Frontal cortex (tissue), 4 donors: ENCODE measurements at places on chromosomes 6 and 20. TPM values are rescaled to one million over a fixed set of nuclear protein-coding genes. Genes with fewer than 3 reads are reported as not detected.

DNA sequence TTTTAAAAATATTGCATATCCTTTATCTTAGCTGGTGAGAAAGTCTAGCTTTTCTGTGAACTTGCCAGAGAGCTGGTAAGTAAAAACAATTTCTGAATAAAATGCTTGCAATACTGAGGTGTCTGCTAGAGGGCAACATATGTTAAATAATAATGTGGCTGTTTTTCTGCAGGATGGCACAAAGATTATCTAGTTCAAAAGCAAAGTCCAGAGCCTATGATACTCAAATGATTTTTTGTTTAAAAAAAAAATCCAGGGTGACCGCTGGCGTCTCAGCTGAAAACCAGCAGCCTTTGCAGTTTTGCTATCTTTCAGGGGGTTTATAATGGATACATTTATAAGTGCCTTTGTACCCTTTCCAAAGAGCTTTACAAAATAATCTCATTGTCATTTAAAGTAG lies 194.9 kb downstream of the PHACTR1 start:
- DNase-seq: peak; percentile 21

DNA sequence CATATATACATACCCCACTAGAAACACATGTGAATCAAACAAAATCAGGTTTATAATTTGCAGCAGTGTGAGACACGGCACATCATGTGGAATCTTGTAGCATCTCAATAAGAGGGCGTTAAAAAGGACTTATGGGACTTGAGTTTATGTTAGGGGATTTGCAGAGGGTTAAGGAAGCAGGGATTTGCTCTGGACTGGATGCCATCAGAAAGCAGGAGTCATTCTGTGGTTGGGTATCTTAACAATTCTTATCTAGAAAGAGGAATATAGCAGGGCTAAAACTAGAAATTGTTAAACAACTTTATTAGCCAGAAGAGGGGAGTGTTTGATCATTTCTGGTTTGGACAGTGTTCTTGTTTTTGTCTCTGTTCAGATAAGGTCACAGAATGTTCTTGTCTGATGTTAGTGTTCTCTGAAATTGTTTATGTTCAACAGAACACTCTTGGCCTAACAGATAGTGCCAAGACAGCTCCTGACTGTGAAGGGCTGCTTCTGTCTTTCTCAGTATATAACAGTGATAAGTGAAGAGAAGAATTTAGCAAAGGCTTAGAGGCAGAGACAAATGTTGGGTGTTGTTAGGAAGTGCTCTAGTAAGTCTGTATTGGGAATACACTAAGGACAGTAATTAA lies 39.2 kb downstream of the LIN28B start:
- peak; percentile 7 for DNase-seq

DNA sequence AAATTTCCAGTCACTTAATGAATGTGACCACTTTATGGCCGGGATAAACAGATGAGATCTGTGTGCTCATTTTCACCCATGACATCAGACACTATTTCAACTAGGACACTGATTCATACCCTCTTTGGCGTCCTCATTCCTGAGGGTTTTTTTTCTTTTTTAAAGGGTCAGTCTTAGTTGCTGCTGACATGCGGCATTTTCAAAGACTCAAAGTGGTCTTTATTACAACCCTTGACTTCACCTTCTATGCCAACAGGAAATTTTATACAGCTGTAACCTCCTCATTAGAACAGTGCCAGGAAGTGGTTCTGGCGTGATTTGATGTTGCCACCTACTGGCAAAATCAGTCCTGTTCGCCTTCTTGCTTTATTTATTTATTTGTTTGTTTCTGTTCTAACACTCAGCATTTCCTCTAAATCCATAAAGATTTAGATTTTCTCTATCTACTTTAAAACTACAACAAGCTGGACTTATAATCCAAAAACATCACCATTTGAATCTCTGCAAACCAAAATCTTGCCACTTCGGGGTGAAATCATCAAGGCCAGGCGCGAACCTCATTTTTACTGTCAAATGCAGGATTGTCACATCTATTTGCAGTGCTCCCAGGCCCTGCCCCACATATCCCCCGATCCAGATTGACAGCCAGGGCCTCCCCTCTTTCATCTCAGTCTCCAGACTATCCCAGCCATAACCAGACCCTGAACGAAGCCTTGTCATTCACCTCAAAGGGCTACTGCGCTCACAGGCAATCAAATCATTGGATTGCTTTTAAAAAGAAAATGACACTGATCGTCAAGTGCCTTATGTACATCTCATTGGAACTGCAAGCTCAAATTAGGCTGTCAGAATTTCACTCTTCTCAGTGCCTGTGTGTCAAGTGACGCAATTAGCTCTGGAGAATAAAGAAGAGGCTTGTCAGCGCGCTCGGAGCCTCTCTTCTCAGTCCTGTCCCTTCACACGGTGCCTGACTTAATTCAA lies 77.5 kb downstream of the C6orf118 start:
- peak; percentile 10 for DNase-seq

DNA sequence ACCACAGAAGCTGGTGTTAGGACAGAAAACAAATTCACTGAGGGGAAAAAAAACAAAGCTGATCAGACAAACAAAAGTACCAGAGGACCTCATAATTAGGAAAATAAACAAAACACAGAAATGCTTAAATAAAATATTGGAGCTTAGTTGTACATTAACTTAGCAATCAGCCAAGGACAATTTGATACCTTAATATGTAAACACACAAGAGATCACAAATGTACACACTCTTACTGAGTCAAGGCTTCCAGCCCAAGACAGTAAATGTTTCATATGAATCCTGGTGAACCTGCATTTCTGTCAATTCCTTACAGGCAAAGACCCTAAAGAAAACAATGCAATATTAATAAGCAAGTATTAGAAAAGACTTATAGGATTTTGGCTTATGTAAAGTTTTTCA lies 62.0 kb upstream of the SPTLC3 start:
- no peak for DNase-seq

DNA sequence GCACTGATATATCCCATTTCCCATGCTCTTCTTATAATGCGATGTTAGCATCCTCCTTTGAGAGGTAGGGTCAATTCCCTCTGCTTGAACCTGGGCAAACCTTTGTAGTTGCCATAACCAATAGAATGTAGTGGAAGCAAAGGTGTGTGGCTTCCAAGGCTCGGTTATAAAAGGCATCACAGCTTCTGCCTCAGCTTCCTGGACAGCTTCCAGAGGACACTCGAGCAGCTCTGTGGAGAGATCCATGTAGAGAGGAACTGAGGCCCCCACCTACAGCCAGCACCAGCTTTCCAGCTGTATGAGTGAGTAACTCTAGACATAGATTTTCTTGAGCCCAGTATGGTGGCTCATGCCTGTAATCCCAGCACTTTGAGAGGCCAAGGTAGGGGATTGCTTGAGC lies 36.7 kb downstream of the FGD2 start:
- no peak for DNase-seq

DNA sequence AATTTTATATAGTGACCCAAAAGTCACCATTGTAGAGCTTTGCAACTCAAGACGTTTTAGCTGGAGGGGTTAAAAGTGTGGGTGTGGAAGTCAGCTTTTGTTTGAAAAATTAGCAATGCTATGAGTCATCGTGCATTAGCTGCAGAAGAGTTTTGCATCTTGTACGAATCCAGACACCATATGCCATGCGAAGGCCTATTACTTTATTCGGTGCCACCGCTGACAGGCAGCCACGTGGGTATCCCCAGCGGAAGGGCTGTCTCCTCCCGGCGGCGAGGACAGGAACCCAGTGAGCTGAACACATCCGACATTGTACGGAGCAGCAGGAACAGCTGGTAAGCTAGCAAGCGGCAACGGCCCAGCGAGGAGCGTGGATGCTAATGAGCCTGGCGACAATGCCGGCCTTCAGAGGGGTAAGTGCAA lies 84.4 kb downstream of the INSM1 start:
- peak; percentile 57 for DNase-seq

GRCh38 chr20:1881240-1881835 lies 13.9 kb upstream of the SIRPA start:
- DNase-seq: no peak

DNA sequence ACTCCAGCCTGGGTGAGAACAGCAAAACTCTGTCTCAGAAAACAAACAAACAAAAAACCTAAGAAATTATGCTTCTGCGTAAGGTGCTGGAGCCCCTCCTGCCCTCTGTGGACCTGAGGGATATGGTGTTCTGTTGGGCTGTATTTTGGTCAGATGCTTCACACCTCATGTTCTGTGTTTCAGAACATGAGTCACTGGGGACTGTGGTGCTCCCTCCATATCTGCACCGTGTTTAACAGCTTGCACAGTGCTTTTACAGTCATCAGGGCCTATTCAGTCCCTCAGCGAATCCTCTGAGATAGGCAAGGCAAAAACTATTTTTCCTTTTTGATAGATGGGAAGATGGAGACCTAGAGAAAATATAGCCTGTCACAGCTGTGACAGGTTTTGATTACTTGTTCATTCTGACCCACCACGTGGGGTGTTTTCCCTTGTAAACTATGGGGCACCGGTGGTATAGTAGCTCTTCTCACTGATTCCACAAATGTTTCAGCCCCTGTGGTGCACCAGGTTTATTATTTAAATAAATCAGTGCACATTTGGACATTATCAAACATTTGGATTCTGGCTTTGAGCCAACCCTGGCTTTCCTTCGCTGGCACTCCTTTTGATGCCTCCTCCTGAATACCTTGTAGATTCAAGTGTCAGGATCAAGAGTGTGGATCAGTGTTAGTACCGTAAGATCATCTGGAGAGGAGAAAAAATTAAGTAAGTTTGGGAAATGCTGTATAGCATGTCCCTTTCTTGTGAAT lies 9.6 kb downstream of the TTPAL start:
- no peak for DNase-seq

DNA sequence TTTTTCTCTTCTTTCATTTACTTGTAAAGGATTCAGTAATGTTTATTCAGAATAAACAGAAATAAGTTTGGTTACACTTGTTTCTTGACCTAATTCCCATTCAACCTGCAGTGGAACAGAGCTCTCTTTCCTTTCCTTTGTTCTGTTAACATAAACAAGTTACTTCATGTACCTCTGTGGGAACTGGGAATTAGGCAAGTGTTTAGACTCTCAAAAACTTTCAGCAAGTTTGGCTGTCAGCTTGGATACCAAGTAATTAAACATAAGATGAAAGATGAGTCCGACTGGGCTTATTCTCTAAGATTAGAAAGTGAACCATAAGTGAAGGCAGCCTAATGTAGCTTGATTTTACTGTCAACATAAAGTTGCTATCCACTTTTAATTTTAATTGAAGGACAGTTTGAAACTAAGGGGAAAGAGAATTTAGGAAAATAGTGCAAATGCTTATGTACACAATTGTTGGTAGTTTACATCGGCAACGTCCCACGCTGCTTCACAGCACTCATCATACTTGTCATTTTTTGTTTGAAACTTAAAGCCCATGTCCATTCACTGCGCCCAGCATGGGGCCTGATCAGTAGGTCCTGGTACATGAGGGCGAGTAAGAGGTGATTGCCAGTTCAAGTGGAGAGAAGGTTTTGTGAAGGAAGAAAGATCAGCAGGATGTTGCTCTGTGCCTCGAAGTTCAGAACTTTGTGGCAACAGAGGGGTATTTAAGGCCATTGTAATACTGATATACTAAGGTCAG lies 113.0 kb downstream of the PLEKHG1 start:
- DNase-seq: no peak

- DNase-seq: no peak
Observed at GRCh38 chr6:25450469-25451198, 171.5 kb downstream of the CARMIL1 start.

- DNase-seq: no peak
Observed at GRCh38 chr6:4740032-4740431, 36.2 kb upstream of the CDYL start.

- no peak for DNase-seq
Observed at GRCh38 chr20:56516631-56517030, 7.9 kb upstream of the FAM209A start.

- no peak for DNase-seq
Observed at GRCh38 chr6:71248878-71249544, 39.6 kb upstream of the OGFRL1 start.

DNA sequence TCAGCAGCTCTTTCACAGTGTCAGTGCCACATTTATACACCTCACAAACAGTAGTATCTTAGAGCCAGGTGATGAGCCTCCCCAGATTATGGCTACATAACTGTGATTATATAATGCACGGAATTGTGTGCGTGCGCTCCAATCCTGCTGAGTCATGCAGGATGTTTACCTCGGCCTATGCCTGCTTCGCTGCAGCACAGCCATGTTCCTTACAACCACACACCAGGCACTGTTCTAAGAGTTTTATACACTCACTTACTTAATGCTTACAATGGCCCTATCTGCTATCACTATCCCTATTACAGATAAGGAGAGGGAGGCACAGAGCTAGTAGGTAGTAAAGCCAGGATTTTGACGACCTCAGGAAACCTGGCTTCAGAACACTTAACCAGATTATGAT lies 7.3 kb downstream of the ZKSCAN3 start:
- DNase-seq: no peak

- DNase-seq: no peak
Observed at GRCh38 chr6:105336986-105337385, 65.9 kb downstream of the PREP start.

- no peak for DNase-seq
Observed at GRCh38 chr6:149043476-149044130, 273.9 kb upstream of the TAB2 start.

- DNase-seq: no peak
Observed at GRCh38 chr6:158782432-158783166, 36.6 kb downstream of the EZR start.

DNA sequence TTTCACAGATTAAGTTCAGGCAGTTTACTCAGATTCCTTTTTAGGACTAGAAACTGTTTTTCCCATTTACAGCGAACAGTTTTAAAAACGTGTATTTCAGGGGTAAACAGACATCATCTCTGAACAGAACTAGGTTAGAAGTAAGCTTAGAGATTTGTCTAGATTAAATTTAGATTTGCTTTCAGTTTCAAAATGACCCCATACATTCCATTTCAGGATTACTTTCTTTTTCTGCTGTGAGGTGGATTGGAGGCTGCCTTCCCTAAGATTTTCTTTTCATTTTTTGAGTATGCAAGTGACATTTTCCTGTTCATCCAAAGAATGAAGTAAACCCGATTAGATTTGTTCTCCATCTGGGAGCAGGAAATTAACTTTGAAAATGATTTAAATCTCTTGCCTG lies 747.2 kb downstream of the KHDRBS2 start:
- DNase-seq: no peak

DNA sequence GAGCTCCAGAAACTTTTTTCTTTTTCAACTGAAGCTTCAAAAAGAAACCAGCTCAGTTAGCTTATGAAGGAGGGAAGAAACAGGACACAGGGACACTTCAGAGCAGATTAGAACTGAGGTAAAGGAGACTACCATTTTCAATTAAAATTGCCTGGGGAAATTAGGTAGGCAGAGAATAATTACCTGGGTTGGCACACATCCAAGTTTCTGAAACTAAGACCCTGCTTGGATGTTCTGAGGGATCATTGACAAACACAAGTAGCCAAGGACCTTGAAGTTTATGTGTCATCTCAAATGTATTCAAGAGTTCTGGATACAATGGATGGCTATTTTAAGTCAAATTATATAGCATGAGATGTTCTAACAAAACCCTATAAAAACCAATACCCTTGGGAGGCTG lies 137.6 kb downstream of the PLCB4 start:
- DNase-seq: no peak

Gene OPRL1
- total RNA-seq: 13.5 TPM

Gene CST1
- not detected for total RNA-seq

Gene NEDD9
- 39.1 TPM for total RNA-seq

Gene SLC26A8
- 5.7 TPM for total RNA-seq

Gene MEA1
- total RNA-seq: 31.4 TPM

Gene ENPP4
- 37.1 TPM for total RNA-seq

Gene CNKSR3
- 4.1 TPM for total RNA-seq

Gene HLA-DOB
- not detected for total RNA-seq

Gene ATAT1
- 40.4 TPM for total RNA-seq

Gene HLA-DOA
- total RNA-seq: 0.82 TPM
